NB4 (cell line): ENCODE measurements at places on chromosomes 13 and 19.

- DNase-seq = no peak
Measured at GRCh38 chr13:20118268-20119140, 42.3 kb downstream of the GJA3 start.

DNA sequence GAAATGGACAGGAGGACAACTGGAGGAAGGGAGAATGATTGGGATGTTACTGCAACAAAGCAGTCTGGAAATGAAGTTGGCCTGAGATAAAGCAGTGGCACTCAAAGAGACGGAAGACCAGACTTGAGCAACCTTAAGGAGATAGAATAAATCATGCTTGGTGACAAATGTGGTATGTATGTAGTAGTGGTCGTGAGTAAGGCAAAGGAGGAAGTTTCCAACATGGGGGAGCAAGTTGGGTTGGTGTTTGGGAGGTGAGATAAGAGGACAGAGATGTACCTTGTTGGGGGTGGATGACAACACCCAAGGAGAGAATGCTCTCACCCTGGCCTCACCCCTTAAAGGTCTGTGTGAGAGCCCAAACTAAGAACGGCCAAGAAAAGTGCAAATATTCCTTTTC lies 420.5 kb downstream of the DIAPH3 start:
- peak; percentile 3 for DNase-seq

DNA sequence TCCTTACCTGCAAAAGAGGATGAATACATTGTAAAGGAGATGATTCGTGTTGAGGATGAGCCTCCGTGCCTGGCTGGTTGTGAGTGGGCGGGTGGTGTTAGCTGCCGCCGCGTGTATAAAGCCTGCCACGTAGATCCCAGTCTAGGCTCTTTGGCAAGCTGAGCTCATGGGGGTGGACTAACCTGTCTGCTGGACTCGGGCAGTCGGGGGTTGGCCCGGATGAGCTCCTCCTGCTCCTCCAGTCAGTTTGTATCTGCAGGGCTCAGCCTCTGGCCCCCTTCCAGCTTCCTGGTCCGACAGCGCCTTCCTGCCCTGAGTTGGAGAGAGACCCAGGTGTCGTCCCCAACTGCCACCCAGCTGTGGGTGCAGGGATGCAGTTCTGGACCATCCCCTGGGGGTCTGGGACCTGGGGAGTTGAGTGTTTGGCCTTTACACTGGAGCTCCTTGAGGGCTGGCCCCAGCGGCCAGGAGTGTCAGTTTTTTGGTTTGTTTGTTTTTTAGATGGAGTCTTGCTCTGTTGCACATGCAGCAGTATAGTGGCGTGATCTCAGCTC lies 20.9 kb downstream of the TECR start:
- DNase-seq = no peak

- no peak for DNase-seq
Measured at GRCh38 chr19:49474542-49474924, 518 bp downstream of the FLT3LG start.

GRCh38 chr13:93036380-93036779 lies 190.2 kb upstream of the GPC6 start:
- no peak for DNase-seq

DNA sequence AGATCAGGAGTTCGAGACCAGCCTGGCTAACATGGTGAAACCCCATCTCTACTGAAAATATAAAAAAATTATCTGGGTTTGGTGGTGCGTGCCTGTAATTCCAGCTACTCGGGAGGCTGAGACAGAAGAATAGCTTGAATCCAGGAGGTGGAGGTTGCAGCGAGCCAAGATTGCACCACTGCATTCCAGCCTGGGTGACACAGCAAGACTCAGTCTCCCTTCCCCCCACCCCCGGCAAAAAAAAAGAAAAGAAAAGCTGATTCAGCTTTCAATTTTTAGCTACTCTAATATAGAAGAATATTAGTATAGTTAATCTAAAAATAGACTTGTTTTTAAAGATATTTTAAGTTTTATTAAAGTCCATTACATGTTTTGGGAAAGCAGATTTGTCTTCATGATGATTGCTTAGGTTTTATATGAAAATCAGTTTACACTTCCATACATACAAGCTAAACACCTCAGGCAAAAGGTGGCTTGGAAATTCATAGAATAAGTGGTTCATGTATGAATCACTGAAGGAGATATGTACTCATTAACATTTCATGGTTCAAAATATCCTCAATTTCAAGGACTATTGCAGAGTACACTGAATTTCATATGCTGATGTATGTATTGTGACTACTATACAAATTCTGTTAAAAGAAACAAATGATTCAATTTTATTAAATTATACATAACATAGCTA lies 165.2 kb downstream of the TDRD3 start:
- DNase-seq = no peak

DNA sequence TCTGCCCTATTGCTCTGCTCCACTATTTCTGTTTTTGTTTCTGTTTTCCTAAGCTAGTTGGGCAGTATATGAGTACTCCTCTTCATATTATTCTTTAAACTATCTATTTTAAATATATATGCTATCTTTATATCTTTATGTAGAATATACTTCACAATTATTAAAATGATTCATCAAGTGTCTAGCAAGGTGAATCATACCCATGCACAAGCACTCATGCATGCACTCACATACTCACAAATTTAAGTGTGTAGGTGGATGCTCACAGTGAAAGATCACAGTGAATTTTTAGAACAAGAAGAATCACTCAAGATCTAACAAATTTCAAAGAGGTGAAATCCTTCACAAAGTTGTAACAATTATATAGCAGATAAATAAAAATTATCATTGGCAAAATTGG lies 435.6 kb upstream of the SLITRK5 start:
- DNase-seq = no peak

DNA sequence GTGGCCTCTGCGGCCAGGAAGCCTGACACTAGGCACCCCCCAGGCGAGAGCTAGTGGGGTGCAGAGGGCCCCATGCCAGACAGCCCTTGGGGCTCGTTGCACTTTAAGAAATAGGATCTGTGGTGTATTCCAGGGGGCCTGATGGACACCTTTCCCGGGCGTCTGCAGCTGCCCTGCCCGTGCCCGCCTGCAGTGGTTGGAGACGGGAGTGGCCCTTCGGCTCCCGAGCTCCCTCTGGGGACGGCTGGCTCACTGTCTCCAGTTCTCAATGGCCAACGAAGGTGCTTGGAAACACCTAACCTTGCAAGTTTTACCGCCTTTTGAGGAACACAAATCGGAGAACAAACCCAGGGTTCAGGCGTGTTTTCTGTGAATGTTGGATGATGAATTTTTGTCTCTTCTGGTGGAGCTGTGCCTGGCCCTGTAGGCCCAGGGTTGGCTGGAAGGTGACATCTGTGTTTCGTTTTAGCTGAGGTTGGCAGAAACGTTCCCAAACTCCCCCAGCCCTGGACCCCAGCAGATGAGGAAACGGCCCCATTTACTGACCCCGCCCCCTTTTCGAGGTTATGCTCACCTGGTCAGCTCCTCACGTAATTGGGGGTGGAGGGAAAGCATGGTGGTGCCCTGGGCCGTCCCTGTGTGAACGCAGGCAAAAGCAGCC lies 17.4 kb upstream of the NPAS1 start:
- no peak for DNase-seq

DNA sequence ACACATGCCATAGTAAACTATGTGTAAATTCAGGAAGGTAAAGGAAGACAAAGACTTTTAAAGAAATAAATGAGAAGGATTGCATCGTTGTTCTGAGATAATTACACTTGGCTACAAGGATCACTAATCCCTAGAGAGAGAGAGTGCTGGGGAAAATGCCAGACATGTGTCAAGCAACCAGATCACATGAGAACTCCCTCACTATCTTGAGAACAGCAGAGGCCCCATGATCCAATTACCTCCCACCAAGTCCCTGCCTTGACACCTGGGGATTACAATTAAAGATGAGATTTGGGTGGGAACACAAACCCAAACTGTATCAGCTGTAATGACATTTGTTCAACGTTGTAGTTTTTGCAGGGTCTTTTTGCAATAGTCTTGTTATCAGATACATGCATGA lies 1600.9 kb upstream of the MIR17HG start:
- DNase-seq = no peak

DNA sequence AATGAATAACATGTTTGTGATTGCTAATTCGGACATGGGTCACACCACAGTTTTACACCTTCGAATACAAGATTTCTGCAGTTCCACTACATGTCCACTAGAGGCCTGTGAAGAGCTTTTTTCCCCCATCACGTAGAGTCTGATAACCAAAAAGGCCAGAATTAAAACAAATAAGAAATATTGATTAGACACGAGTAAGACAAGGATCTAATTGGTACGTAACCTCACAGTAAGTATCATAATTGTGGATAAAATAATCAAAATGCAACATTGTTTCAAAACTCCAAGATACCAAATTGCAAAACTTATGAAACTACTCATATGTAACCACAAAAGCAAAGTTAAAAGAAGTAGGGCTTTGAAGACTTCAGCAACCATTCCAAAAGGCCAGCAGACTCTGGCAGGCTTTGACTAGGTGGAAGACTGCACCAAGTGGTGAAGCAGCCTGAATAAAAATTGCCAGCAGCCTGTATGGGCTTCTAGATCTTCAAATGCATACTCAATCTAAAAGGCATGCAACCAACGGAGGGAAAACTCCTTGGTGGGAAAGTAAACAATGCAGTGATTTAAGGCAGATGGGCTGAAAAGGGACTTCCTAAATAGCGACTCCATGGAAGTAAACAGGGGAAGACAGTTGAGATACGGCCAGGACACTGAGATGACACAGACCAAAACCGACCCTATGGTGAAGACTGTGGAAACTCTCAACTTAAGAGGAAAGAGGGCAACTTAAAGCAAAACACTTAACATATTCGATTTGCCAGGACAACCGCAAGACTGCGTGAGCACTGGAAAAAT lies 56.7 kb downstream of the STARD13 start:
- peak; percentile 56 for DNase-seq

DNA sequence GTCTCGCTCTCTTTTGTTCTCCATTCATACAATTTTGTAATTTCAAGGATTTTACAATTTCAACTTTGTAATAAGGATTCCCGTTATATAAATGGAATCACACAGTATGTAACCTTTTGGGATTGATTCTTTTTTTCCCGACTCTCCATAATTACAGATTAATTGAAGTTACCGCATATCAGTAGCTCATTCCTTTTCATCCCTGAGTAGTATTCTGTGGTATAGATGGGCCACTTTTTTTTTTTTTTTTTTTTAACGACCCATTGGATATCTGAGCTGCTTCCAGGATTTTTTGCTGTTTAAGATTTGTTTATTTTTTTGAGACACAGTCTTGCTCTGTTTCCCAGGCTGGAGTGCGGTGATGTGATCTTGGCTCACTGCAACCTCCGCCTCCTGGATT lies 27.8 kb downstream of the UHRF1 start:
- DNase-seq = no peak

GRCh38 chr19:543910-544608 lies at the start of gene GZMM:
GZMM (plus strand) TSS chr19:544053; CDS start chr19:544072, 19 bp downstream.
- no peak for DNase-seq

DNA sequence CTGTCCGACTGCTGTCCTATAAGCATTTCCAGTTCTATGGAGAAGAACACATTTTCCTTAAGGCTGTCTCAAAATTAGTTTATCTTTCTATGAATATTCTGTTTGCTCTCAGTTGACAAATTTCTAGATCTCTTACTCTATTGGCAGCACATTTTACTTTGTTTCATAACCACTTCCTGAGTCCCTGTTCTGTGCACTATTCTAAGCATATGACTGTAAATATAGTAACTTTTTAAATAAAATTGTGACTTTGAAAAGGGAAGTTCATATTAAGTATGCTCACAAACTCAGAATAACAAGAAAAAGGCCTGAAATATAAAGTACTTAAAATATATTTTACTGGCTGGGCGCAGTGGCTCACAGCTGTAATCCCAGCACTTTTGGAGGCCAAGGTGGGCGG lies 56.5 kb upstream of the HTR2A start:
- peak; percentile 23 for DNase-seq

DNA sequence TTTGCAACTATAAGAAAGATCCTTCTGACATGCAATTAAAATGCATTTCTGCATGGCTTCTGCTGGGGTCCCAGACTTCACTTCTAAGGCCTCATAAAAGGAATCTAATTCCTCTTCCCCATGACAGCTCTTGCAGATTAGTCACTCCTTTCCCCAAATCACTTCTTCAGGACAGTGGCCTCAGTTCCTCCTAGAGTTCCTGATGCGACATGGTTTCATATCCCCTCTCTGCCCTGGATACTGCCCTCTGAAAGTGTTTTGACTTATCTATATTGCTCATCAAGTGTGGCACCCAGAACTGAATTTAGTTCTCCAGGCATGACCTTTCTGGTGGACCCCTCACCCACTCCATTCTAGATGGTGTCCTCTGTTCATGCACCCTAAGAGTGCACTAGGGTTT lies 238.1 kb downstream of the FOXO1 start:
- DNase-seq = no peak

DNA sequence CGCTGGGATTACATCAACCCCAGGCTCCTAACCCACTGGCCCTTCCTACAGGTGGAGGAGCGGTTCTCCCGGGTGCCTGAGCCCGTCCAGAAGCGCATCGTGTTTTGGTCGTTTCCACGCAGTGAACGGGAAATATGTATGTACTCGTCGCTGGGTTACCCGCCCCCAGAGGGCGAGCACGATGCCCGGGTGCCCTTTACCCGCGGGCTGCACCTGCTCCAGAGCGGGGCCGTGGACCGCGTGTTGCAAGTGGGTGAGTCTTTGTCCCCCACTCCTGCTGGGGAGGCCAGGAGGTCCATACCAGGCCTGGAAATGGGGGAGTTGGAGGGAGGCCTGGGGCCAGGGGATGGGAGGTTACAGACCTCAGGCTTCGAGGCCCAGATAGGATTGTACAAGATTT lies 4.4 kb downstream of the ZSWIM4 start:
- no peak for DNase-seq

DNA sequence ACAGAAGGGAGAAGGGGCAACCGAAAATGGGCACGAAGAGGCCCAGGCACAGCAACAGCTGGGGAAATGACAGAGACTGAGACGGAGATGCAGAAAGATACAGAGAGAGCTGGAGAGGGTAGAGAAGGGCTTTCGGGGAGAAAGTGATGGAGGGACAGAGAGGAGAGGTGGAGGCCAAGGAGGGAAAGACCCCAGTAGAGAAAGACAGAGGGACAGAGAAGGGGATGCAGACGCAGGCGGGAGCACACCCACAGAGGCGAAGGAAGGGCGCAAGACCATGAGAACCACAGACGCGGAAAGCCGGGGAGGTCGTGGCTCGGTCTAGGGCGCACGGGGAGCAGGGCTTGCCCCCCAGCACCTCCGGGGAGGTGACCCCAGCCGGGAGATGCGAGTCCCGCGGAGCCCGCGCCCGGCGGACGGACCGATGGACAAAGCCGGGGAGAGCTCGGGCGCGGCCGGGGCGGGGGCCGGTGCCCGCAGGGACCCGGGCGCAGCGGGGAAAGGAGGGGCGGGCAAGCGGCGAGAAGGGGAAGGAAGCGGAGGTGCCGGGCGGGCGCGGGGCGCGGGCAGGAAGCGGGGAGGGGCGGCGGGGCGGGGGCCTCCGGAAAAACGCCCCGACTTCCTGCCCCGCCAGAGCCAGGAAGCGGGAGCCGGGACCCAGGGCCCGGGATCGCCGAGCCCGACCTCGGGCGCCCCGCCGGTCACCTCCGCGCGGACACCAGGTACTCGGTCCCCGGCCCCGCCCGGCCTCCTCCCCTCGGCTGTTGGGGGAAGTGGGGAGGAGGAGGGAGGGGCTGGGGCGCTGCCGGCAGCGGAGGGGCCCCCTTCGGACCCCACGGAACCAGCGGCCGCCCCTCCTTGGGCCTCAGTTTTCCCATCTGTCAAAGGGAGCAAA lies at the start of gene ARHGEF1:
ARHGEF1 (plus strand) TSS at position 617 of the 895 bp plus-strand sequence. CDS start 4,899 bp downstream, outside the sequence.
- peak; percentile 69 for DNase-seq

- peak; percentile 92 for DNase-seq
Measured at GRCh38 chr19:45876411-45877197, 9.3 kb downstream of the IRF2BP1 start.

- peak; percentile 73 for DNase-seq
Measured at GRCh38 chr19:15378534-15379082, 979 bp downstream of the AKAP8 start.
